ENCODE measurements at places on chromosomes 11 and 22.

- no peak for DNase-seq
Observed at GRCh38 chr22:27213766-27214581, 556.6 kb downstream of the MIAT start.

GRCh38 chr11:293271-293851 is 4.4 kb downstream of the PGGHG start:
- DNase-seq: no peak

- DNase-seq: no peak
Observed at GRCh38 chr22:22070371-22070824, 87.8 kb upstream of the TOP3B start.

- no peak for DNase-seq
Observed at GRCh38 chr11:83115026-83115425, 41.9 kb upstream of the PCF11 start.

GRCh38 chr22:44926491-44927415 is 83.1 kb downstream of the PHF21B start:
- no peak for DNase-seq

- DNase-seq: no peak
Observed at GRCh38 chr11:45173064-45173463, 26.6 kb downstream of the PRDM11 start.

GRCh38 chr11:128512474-128512996 is 74.8 kb downstream of the ETS1 start:
- DNase-seq: no peak

GRCh38 chr22:29705651-29706050 is 14.2 kb upstream of the CABP7 start:
- no peak for DNase-seq

- DNase-seq: no peak
Observed at GRCh38 chr11:128988242-128988970, 45.7 kb upstream of the TP53AIP1 start.

DNA sequence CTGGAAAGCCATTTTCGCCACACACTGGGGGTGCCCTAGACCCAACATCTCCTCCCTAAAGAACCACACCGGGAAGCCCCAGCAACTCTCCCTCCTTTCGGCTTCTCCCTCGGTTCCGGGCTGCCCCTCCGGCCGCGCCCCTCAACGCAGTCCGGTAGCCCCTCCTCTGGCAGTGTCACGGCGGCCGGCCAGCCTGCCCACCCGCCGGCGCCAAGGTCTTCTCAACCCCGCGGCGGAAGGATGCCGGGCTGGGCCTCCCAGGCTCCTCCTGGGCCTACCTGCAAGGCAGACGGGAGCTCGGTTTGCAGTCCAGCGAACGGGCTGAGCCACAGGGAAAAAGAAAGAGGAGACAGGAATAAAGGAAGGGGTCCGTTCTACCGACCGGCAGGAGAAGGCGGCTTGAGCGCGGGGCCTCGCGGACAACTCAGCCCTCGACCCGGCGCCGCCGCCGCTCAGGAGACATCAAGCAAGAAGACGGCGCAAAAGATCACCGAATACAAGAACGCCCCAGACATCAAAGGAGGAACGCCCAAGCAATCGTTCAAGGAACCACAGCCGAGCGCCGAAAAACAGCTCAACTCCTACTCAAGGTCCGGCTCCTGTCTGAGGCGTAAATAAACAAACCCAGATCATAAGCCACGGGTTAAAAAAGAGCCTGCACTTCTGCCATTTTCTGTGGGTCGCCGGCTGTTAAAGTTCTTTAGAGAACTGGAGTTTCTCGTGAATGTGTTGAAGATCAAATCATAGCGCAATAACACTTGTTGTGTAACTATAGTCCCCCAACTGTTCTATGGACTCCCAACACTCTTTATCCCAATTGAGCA is at the start of gene AMBRA1:
TSS of gene AMBRA1 (minus strand) at position 474 of the 824 bp plus-strand sequence. CDS start 45,643 bp downstream, outside the sequence.
- DNase-seq: peak; percentile 85

DNA sequence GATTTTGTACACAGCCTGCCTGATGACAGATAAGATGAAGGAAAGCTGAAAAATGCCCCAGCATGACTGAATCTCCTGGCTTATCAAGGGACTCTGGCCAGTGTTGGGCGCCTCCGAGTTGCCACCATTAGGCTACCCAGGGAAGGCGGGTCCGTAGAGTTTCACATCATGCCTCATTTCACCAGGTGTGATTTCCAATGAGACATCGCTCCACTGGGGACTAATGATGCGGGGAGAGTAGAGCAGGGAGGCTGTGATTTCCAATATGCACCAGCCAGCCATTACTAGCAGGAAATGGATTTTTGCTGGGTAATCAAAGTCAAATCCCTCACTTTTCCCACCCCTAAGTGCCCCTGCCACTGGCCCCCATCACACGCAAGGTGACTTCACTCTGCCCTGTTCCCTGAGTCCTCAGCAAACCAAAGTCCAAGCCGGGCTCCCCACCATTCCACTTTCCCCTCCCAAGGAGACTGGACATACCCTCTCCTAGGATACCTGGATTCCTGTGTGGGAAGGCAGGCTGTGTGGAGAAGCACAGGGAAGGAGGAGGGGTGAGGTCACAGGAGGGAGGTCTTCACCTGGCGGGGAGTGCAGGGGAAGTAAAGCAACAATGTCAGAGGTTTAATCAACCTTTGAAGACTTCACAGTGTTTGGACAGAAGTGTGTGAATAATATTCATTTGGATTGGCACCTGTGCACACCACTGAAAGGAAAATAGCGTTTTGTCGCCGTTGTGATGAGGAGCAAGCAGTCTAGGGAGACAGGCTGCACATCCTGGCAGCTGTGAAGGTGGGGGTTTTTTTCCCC is 613.3 kb upstream of the CADM1 start:
- DNase-seq: no peak

All from COR-L47 (cell line).